ENCODE measurements at places on chromosomes 1 and 21.

DNA sequence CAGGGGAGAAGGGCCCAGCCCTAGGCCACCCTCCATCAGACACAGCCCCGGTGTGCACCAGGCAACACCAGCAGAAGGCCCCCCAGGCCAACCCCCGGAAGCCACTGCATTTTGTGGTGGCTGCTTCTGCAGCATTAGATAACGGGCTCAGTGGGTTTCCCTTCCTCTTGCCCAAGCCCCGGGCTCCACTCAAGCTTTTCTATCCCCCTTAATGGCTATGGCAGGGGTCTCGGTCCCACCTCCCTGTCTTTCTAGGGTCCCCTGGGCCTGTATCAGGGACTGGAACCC is 18.9 kb downstream of the C1orf174 start:
- DNase-seq = no peak

DNA sequence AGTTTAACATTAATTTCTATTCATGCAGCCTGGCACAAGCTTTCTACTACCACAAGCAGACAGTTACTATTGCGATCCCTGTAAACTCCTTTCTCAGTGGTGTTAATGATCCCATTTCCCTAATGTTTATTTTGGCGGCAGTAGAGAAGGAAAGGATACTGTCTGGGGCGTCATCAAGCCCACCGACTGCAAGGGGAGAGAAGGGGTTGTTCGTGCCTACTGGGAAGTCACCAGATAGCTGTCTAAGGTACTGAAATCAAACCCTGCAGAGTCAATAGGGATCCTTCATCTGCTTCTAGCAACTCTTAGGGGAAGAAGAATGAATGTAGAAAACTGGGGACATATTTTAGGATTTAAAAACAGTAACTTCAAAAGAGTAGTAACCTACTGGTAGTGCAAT is 95.2 kb upstream of the ADAR start:
- DNase-seq = no peak

DNA sequence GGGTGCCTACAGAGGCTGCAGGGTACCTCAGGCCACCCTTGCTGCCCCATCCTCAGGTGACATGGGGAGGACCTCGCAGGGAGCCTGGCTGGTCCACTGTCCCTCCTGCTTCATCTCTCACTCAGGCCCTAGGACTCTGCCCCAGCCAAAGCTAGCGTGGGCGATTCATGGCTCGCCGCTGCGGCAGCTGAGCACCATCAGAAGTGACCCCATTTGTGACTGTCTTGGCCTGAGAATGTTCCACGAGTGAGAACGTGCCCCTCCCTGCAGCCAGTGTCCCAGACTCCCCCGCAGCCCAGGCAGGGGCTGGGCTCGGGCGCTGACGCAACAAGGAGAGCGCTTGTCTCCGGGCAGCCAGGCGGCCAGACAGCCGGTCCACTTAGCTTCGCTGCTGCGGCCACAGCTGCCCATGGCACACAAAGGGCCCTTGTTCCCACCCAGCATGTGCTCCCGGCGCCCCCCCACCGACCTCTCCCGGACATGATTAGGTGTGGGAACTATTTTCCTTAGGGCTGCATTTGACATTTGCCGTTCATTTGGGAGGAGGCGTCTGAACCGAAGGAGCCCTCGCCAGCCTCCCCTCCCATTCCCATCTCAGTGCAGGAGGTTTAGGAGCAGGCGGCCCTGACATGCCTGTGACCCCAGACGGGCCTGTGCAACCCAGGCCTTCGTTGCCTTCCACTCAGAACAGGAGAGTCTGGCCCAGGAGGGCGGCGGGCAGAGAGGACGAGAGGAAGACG is 19.3 kb upstream of the POFUT2 start:
- DNase-seq = no peak

GRCh38 chr1:15963968-15964648 is 11.8 kb downstream of the ZBTB17 start:
- no peak for DNase-seq

DNA sequence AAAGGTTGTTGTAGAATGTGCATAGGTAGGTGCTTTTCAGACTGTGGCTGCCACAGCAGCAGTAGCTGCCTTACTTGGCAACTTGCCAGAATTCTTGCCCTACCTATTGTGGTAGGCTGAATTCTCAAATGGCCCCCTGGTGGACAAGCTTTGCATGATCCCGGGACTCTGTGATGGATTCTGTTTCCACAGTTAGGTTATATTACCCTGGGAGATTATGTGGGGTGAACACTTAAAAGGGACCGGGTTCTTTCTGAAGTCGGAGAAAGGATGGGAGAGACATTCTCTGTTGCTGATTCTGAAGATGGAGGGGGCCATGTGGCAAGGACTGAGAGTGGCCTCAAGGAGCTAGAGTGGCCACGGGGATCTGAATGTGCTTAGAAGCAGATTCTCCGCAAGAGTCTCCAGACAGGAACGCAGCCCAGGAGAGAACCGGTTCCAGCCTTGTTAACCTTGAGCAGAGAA is 32.1 kb upstream of the KCNE1 start:
- DNase-seq = no peak

DNA sequence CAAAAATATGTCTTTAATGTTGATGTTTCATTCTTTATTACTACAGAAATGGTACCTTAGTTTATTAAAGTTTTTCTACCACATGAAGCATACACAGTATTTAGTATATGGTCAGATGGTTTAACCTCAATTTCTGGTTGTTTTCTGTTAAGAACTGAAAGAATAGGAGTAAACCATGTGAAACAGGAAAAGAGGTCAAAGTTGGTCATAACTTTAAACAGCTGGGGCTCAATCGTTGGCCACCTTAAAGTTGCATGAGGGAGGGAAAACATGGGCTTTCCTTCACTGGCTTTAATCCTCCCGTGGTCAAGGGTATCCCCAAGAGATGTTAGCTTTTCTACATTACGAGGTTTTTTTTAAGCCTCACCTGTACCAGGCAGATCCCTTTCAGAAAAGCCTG is 483.3 kb upstream of the ADAMTS5 start:
- no peak for DNase-seq

- no peak for DNase-seq
These were observed 23.2 kb downstream of the PLCH2 start for GRCh38 chr1:2499260-2499659.

GRCh38 chr1:210783925-210784324 is 350.0 kb downstream of the KCNH1 start:
- no peak for DNase-seq

DNA sequence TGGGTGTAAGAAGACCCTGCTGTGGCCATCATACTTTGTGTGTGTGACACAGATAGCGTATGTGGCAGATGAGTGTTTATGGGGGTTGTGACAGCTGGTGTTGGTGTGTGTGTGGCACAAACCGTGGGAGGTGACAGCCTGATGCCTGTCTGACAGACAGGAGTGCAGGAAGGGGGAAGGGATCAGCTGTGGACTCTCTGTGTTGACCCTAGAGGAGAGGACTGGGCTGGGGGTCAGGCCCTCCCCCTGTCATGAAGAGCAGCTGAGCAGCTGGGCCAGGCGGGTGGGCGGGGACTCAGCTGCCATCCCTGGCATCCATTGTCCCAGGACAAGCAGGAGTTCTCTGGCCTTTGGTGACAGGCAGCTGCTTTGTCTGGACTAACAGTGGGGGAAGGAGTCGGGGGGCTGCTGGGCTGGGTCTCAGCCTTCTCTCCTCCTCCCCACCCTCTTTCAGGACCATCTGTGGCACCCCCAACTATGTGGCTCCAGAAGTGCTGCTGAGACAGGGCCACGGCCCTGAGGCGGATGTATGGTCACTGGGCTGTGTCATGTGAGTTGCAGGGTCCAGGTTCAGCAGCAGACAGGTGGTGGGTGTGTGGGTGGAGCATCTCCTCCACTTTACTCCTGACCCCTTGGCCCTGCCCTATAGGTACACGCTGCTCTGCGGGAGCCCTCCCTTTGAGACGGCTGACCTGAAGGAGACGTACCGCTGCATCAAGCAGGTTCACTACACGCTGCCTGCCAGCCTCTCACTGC is 2.3 kb downstream of the PLK3 start:
- no peak for DNase-seq

DNA sequence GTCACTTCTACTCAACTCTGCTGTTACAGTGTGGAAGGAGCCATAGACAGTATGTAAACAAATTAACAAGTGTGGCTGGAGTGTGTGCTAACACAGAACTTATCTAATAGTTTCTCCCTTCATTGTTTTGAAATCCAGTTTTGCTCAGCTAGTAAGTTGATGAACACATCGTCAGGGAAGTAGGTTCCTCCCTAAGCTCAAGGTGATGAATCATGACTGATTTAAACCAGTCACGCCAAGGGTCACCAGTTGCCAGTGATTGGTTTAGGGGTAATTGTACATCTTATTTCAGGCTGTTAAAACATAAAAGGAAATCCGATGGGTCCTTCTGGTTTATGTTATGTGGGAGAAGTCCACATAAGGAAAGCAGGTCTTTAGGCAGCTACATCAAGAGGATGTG is 97.0 kb upstream of the CHODL start:
- DNase-seq = no peak
